ENCODE measurements at places on chromosomes 7 and 10.

GRCh38 chr7:45592230-45592991 is 18.2 kb downstream of the ADCY1 start:
- DNase-seq, result no peak

DNA sequence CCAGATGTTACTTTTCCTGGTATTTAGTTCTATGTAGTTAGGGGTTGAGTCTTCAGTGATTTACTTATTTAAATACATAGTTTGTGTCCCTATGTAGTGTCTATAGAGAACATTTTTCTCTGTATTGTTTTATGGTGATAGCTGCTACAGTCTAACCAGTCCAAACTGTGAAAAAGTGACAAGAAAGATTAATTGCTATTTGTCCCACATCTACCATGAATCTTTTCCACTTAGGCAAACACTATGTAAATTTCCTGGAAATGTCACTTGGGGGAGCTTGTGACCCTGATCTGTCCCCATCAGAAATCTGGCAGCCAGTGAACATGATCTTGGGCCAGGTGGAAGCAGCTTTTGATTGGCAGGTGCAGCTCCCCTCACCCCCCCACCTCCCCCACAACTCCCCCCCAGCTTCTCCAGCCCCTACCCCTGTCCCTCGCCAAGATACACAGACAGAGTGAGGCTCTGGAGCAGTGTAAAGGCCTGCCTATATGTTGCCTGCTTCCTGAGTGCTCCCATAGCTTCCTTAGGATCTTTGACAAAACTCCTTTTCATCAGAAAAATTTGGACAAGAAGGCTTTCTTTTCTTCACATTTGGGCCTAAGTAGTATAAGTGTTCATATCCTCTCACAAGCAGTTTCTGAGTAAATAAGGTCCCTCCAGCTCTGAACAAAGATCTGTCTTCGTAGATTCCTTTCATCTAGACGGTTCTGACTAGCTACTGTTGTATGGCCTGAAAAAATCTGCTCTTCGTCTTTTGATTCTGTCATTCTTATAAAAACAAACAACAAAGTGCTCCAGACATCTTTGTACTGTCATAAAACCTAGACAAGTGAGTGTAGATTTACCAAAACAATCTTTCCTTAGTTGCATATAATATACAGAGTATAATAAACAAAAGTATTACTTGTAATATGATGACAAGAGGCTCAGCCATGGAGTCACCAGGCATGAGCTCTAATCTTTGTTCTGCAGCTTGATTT is 31.5 kb upstream of the SLC13A1 start:
- no peak for DNase-seq

DNA sequence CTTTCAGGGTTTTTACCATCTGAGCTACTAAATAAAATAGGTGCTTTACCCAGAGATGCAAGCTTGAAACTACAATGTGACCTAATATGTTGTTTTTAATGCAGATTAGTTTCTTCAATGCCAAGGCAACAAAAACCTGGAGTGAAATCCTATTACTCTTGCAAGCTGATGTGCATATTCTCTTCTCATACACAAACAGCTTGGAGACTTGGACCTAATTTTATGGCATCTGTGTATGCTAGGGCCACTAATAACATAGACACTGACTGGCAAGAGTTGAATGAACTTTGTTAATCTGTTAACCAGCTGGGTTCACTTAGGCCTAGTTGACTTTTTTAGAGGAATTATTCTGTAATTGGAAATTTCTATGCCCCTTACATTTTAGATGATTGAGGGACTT is 23.4 kb upstream of the SMIM30 start:
- DNase-seq, result no peak

GRCh38 chr10:99008054-99008453 is 227.6 kb downstream of the HPSE2 start:
- no peak for DNase-seq

DNA sequence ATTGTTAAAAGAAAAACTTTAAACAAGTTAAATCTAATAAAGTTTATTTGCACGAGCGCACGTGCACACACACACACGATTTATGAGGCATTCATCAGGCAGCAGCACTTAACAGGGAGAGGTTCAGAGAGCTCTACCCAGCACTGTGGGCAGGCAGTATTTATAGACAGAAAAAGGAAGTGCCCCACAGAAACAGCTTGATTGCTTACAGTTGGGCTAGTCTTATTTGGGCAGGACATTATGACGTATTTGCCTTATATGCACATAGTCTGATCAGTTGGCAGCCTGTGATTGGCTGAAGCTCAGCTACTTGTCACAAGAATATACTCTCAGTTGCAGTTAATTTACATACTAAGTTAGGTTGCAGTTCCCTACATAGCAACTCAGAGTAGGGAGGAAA is 1.2 kb upstream of the SDHAF3 start:
- DNase-seq, result no peak

DNA sequence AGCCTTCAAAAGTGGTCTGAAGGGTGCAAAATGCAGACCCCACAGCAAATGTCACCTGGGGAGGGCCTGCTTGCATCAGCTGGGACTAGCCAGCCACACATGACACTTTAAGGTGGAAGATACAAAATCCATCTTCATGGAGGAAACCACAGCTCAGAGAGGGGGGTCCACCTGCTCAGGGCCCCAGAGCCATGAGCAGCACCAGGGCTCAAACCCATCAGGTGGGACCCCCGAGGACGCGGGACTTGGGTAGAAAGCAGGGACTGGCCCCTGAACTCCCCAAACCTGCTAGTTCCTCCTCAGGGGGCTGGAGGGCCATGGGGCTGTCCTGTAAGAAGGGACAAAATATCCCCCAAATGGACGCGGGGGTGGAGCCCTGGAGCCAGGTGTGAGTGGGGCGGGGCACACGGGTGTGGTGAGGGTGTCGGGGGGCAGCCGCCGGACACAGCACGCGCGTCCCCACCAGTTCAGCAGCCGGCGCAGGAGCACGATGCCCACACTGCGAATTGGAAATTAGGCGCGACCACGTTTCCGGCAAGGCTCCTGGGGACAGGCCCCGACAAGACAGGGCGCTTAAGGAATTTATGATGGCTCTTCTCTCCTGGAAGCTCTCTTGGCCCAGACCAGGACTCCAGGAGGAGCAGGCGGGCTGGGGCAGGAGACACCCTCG is 8.0 kb downstream of the PDGFA start:
- no peak for DNase-seq

DNA sequence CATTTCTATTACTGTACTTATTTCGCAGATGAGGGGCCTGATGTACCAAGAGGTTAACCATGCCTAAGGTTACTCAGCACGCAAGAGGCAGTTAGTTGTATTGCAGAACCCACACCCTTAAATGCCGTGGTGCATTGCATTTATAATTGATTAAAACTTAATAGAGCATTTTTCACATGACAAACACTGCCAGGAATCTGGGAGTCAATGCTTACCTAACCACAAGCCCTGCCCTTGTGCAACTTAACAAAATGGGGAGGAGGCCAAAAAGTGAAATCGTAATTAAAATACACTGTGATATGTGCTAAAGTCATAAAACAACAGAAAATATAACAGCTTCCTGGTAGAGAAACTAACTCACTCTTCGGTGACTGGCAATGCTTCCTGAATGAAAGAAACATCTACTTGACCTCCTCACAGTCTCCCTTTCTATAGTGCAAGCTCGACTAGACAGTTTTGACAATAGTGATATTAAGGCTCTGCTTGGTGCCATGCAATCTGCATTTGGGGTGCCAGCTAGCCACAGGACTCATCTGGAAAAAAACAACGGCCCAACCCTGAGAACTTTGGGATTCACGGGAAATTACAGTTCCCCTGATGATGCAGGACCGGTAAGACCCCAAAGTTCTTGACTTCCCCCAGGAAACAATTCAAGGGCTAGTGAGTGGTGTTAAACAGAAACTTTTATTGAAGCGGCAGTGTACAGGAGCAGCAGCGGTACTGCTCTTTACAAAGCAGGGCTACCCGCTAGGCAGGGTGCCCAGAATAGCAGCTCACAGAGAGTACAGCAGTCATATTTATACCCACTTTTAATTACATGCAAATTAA is 612.4 kb downstream of the TNS3 start:
- peak; percentile 68 for DNase-seq

DNA sequence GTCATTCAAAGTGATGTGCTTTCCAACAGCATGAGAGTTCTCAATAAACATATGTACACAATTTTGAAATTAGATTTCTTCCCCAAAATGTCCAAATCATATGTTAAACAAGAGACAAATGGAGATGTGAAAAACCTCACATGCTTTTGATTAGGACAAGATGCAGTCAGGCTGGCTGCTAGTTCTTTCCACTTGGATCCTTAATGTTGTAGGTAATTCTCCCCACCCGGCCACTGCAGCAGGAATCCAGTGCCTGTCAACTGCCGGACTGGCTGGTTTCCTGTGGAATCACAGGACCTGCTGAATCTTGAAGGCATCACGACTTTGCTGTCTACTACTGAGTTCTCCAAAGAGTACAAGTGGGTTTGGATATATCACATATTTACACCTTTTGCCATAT is 138.6 kb upstream of the AKR1E2 start:
- no peak for DNase-seq
